Renal cortex interstitium (tissue), 15 donors: ENCODE measurements at places on chromosomes 5 and 9.

- DNase-seq = no peak
These were observed 93.1 kb downstream of the NUDT12 start for GRCh38 chr5:103469288-103470040.

- no peak for DNase-seq
These were observed 289.2 kb downstream of the CCDC171 start for GRCh38 chr9:15842051-15842450.

DNA sequence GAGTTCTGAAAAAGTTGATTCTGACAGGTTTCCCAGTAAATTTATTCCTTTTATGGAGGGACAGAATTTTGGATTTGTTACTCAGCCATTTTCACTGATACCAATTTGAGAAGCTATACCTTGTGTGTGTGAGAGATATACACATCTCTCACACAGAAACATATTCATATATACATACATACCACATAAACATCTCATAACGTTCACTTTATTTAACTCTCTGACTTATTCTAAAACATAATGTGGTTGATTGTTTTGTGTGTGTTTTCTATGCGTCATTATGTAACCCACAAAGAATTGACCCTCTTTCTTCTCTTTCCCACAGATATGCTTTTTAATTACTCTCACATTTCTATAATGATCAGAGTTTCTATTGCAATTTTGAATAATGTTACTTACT lies 570.8 kb upstream of the TLE4 start:
- no peak for DNase-seq

GRCh38 chr5:609506-609905 lies 2.6 kb upstream of the CEP72 start:
- DNase-seq = no peak

DNA sequence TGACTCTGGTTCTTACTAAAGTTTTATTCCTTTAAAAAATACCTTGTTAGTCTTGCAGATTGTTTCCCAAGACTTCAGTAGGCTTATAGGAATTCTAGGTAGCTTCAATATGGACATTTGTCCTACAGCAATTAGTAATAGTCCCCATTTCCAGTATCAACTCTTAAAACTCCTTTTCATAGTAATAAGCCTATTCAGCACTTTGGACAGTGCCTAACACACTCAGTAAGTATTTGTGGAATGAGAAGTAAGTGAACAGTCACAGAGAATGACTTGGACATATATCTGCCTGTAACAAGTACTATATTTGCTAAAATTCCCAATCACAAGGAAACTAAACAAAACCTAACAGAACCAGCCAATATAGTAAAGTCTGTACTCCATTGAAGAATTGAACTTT lies 1291.8 kb upstream of the DMAC1 start:
- DNase-seq = peak; percentile 9

GRCh38 chr9:115616666-115617239 lies 498.8 kb upstream of the TNC start:
- no peak for DNase-seq

- no peak for DNase-seq
These were observed 24.6 kb downstream of the SECISBP2 start for GRCh38 chr9:89342948-89343347.

GRCh38 chr9:132168347-132168746 lies 6.5 kb downstream of the NTNG2 start:
- DNase-seq = no peak

- no peak for DNase-seq
These were observed 29.1 kb downstream of the GPR21 start for GRCh38 chr9:123062351-123063176.

DNA sequence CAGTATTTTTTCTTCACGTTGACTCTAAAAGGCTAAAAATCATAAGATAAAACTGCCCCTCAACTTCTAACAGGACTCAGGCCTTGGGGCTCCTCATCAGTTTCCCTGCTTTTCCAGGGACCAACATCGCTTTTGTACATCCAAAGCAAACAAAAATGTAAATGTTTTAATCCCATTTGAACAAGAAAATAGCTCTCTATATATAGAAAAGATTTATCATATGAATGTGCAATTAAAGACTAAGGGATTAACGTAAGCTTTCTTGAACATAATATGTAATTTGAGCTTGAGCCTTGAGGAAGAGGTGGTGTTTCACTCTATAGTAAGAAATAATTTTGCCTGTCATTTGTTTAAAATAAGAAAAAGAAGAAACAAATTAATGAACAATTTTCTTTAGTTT lies 547.2 kb upstream of the ACO1 start:
- no peak for DNase-seq

- no peak for DNase-seq
These were observed 354.6 kb downstream of the ZSWIM6 start for GRCh38 chr5:61686491-61687257.

DNA sequence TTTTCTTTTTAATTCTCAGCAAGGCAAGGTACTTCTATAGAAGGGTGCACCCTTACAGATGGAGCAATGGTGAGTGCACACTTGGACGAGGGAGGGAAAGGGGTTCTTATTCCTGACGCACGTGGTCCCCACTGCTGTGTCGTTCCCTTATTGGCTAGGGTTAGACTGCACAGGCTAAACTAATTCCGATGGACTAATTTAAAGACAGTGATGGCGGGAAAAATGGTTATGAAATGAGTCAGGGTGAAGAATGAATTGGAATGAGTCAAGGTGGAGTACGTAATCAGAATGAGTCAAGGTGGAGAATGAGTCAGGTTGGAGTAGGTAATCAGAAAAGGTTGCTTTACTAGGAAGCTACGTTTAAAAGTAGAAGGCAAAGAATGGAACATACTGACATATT lies 2.1 kb upstream of the HMGCS1 start:
- no peak for DNase-seq

GRCh38 chr5:60492958-60493357 lies 207.0 kb downstream of the DEPDC1B start:
- no peak for DNase-seq

GRCh38 chr5:141650851-141651727 lies at the start of gene FCHSD1:
Gene FCHSD1, minus strand, starts transcription at chr5:141651418. Its CDS starts 50 bp downstream, at chr5:141651368.
- DNase-seq = peak; percentile 71

- DNase-seq = peak; percentile 68
These were observed at the start of gene ISL1 for GRCh38 chr5:51383131-51384121. Gene ISL1, plus strand, starts transcription at chr5:51383448. Its CDS starts 224 bp downstream, at chr5:51383672.

- DNase-seq = no peak
These were observed 70.5 kb downstream of the MED27 start for GRCh38 chr9:132008855-132009812.

GRCh38 chr9:135136991-135137832 lies 49.7 kb downstream of the OLFM1 start:
- DNase-seq = no peak

DNA sequence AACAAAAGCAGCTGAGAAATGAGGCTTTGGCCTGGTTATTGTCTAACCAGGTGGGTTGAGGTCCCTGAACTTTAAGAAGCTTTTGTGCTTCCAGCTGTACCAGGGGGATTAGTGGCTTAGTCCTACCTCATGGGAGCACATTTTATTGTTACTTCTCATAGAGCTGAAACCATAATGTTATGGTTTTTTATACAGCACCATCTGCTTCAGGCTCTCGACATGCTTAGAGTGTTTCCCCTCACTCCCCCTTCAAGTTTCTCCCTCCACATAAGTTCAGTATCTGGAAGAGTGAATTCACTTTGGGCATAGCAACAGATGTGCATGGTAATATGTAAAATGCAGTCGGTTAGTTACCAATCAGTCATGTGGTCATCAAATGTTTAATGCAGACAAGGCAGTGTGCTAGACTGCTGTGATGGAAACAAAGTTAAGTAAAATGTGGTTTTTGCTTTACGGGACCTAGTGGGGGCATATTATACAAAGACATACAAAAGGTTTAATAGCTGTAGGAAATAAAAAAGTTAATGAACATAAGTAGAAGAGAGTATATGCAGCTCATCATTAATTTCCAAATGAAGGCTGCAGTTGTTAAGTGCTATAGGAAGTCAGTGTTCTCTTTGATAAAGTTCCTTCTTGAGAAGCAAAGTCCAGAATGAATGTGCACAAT lies 95.9 kb upstream of the SPRY4 start:
- no peak for DNase-seq

- DNase-seq = no peak
These were observed 173.8 kb downstream of the ADAMTS6 start for GRCh38 chr5:65307931-65308330.

GRCh38 chr5:31412324-31412723 lies 119.6 kb downstream of the DROSHA start:
- peak; percentile 10 for DNase-seq

DNA sequence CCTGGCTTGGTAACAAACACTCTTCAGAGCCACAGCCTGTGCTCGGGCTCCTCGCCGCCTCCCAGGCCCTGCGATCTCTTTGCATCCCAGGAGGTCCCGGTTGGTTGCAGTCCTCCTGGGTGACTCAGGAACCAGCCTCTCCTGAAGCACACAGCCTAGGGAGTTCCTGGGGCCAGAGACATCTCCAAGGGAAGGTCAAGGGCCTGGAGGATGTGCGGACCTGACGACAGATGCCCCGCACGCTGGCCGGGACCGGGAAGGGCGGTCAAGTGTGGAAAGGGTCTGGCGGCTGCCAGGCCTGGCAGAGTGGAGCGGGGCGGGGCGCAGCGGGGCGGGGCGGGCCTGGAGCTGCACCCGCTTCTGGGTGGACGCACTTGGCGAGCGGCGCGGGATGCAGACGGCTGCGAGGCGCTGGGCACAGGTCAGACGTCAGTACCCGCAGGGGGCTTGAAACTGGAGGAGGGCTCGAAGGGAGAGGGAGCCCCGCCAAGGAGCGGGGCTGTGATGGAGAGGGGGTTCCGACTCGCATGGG lies 45.0 kb upstream of the PRSS3 start:
- no peak for DNase-seq

- peak; percentile 74 for DNase-seq
These were observed 1.5 kb upstream of the OLFM1 start for GRCh38 chr9:135085830-135086546.

GRCh38 chr5:9244417-9244816 lies 301.5 kb downstream of the SEMA5A start:
- no peak for DNase-seq

DNA sequence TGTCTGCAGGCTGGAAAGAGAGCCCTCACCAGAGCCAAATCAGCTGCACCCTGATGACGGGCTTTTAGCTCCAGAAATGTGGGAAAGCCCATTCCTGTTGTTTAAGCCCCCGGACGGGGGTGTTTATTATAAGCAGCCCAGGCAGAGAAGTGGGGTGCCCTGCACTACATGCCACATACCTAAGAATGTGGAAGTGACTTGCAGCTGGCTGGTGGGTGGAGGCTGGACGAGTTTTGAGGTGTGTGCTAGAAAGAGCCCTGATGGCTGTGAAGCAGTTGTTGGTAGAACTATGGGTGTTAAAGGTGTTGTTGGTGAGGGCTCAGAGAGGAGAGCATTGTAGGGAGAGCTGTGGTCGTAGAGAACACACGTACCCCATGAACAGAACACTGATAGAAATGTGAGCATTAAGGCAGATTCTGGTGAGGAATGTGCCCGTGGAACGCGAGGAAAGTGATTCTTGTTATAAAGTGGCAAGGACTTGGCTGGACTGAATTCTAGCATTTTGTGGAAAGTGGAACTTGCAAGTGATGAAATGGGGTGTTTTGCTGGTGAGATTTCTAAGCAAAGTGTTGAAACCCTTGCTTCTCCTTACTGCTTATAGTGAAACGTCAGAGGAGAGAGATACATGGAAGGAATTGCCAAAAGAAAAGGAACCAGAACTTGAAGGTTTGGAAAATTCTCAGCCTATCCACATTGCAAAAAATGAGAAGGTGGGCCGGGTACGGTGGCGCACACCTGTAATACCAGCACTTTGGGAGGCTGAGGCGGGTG lies 38.9 kb downstream of the AHRR start:
- no peak for DNase-seq

DNA sequence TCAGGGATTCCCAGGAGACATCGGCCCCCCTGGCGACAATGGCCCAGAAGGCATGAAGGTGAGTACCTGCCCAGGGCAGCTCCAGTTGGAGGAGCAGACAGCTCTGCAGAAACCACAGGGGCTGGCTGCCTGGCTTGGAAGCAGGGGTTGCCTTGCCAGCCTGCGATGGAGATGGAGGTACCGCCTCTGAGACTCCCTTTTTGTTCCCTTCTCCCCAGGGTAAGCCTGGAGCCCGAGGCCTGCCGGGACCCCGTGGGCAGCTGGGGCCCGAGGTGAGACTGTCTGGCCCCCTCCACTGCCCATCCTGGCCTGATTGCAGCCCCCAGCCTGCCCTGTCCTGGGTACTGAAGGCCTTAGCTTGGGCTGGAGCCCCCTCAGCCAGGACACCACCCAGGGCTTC lies 82.7 kb upstream of the ORM1 start:
- DNase-seq = no peak

- DNase-seq = no peak
These were observed 204.9 kb downstream of the MCTP1 start for GRCh38 chr5:95080030-95080429.

DNA sequence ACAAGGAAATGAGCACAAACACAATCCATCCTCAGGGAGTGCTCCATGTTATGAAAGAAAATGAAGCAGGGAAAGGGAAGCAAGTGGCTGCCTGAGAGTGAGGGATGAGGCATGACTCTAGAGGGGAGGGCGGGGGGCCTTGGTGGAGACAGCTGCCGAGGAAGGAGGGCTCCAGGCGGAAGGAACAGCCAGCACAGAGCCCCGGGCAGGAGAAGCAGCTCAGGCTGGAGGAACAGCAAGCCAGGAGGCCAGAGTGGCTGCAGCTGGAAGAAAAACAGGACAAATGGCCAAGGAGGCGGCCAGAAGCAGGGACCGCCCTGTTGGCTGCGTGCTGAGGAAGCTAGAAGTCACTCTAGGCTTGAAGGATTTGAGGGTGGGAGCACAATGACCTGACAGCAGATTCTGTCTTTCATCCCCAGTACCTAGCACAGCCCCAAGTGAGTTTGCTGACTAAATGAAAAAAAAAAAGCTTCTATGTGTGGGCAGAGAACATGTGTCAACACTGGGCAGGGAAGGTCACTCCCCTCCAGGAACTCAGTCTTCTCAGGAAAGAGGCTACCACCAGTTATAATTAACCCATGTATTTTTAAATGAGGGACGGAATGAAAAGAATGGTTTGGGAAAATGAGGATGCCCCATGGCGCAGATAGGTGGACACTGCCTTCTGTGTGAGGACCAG lies 142.8 kb downstream of the DCP2 start:
- no peak for DNase-seq

GRCh38 chr9:93261281-93261680 lies 77.3 kb downstream of the WNK2 start:
- DNase-seq = no peak

DNA sequence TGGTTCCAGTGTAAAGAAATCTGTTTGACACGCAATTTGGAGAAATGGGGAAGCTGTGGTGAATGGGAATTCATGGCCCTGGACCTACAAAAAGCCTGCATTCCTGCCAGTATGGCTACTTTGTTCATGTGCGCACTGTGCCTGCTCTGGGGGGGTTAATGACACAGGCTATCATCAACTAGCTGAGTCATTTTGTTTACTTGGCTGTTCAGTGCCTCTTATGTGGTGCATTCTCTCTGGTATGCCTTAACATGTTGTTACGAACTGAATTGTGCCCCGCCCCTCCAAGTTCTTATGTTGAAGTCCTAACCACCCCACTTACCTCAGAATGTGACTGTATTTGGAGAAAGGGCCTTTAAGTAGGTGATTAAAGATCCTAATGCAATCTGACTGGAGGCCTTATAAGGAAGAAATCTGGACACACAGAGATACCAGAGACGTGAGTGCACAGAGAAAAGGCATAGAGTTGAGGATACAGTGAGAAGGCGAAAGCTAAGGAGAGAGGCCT lies 20.4 kb upstream of the UBAP1 start:
- DNase-seq = no peak
